Left forelimb (tissue), 1 donor: ENCODE measurements at places on chromosomes 4 and X.
A peak's percentile ranks its signal among the peaks of the same experiment; 100 is the strongest.

GRCh38 chrX:34586346-34586911 is 70.7 kb downstream of the TMEM47 start:
- DNase-seq: no peak

GRCh38 chr4:119898211-119898610 is 168.4 kb downstream of the MAD2L1 start:
- no peak for DNase-seq

DNA sequence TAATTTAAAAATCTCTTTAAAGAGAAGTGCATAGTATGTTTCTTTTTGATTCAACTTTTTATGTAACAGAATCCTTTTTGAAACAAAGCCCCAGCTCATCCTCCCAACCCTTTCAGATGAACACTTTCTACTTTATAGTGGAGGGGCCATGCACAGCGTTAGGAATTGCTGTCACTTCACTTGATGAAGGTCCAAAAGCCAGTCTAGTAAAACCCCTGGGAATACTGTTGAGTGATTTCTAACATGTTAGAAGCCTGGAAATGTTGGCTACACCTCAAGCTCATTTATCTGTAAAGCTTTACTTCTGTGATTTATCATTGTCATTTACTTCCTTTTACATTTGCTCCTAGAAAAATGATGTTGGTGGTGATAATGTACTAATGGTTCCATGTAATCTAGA is 1608.9 kb upstream of the TENM3 start:
- DNase-seq: no peak

- DNase-seq: peak; percentile 70
These were observed 82.5 kb downstream of the HPRT1 start for GRCh38 chrX:134542485-134542884.

- no peak for DNase-seq
These were observed 113.4 kb downstream of the BCOR start for GRCh38 chrX:39984191-39984956.

GRCh38 chr4:528835-529234 is 29.8 kb downstream of the PIGG start:
- DNase-seq: no peak

GRCh38 chr4:4456351-4456750 is 69.4 kb downstream of the NSG1 start:
- DNase-seq: no peak

- DNase-seq: no peak
These were observed 86.1 kb downstream of the USP46 start for GRCh38 chr4:52572936-52573485.

- DNase-seq: no peak
These were observed 7.5 kb upstream of the SLC39A8 start for GRCh38 chr4:102352781-102353180.

DNA sequence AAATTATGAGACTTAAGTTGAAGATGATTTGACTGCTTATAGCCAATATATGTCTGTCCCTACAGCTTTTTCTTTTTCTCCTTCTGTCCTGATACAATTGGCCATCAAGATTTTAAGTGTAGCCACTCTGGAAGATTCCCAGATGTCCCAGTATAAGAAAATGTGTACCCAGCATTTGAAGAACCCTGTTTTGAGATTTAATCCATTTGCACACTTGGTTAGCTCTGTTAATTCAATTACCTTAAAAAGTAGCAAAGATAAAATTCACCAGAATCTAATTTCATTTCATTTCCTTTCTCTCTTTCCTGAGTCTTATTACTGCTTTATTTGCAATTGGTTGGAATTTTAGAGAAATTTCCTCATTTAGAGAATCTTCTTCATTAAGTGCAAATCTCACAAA is 81.4 kb downstream of the DDIT4L start:
- DNase-seq: no peak

DNA sequence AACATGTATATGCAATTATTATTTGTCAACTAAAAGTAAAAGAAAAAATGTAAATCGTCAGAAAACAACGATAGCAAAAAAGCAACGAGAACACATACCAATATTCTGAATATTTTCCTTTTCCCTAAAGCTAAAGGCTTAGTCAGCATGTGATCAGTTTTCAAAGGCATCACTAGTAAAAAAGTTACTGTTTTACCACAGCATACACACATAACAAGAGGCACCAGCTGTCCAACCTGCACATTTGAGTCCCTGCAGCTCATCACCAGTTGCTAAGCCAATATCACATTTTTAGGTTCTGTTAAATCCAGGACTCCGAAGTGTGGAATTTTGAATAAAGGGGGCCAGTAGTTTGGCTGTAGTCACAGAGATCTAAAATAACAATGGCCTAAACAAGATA is 203.8 kb downstream of the ADGRA3 start:
- DNase-seq: no peak

DNA sequence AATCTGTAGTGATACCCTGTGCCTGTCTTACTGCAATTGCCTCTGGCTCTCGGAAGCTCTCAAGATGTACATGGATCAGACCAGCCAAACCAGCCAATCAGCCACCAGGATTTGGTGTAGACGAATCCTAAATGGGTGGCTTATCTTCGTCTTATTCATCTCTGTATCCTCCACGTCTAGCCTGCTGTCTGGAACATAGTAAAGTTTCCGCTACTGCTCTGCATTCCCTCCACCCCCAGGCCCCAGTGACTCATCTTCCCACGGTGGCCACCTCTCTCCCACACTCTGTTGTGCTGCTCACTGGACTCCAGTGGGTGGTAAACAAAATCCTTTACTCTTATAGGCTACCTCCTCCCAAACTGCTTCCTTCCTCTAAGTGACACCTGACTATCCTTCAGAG is 37.8 kb downstream of the SEPTIN6 start:
- DNase-seq: no peak

DNA sequence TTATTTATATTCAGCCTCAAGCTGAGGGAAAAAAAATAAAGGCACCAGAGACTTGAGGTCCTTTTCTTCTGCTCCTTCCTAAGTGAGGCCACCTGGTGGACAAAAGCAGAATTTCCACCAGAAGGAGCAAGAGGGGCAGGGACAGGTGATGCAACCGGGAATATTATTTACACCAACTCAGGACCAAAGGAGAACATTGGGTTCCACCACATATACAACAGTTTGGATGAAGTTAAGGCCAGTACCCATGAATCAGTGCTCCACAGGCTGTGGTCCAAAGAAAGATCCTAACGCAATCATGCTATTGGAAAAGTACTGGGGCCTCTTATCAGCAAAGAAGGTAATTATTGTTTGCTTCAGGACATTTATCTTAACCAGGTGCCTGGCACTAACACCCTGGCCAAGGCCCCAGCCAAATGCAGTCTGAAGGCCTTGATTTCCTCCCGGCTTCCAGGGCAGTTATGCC is 57.4 kb downstream of the TSC22D3 start:
- DNase-seq: no peak
